ENCODE measurements at places on chromosomes 2 and 18.

DNA sequence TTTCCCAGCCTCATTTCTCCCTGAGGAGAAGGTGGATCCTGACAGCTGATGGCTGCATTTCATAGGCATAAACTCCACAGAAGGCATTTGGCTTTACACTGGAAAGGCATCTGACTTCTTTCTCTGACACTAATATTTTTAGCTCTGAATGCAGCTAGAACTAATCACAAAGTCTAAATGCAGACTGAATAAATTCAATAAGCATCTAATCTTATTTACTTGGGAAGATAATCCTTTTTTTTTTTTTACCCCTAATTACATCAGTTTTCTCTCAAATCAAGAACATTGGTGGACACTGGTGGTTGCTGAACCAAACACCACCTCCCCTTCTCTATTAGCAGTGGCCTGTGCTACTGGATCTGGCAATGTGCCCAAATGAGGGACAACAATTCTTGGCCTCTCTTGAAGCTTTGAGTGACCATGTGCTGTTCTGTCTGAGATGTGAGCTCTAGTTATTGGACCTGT, 50.9 kb upstream of the CD226 start:
- DNase-seq, result no peak

- DNase-seq, result no peak
Observed at GRCh38 chr2:102226612-102227391, 40.0 kb downstream of the IL1RL2 start.

DNA sequence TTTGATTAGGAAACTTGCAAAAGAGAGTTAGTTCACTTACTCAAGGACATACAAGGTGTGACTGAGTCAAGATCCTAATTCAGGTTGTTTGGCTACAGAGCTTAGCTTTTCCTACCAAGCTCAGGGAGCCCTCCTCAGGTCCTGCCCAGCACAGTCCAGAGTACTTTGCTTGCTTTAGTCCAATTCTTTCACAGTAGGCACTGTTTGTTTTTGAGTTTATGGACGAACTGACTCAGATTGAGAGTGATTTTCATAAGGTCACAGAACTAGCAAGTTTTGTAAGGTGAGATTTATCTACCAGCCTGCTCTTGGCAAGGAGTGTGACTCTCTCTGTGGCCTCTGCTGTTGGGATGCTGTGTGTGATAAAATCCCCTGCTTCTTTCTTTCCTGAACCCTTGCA, 310.5 kb downstream of the PTPRM start:
- DNase-seq, result no peak

GRCh38 chr2:11925295-11926066, 179.0 kb downstream of the LPIN1 start:
- no peak for DNase-seq

DNA sequence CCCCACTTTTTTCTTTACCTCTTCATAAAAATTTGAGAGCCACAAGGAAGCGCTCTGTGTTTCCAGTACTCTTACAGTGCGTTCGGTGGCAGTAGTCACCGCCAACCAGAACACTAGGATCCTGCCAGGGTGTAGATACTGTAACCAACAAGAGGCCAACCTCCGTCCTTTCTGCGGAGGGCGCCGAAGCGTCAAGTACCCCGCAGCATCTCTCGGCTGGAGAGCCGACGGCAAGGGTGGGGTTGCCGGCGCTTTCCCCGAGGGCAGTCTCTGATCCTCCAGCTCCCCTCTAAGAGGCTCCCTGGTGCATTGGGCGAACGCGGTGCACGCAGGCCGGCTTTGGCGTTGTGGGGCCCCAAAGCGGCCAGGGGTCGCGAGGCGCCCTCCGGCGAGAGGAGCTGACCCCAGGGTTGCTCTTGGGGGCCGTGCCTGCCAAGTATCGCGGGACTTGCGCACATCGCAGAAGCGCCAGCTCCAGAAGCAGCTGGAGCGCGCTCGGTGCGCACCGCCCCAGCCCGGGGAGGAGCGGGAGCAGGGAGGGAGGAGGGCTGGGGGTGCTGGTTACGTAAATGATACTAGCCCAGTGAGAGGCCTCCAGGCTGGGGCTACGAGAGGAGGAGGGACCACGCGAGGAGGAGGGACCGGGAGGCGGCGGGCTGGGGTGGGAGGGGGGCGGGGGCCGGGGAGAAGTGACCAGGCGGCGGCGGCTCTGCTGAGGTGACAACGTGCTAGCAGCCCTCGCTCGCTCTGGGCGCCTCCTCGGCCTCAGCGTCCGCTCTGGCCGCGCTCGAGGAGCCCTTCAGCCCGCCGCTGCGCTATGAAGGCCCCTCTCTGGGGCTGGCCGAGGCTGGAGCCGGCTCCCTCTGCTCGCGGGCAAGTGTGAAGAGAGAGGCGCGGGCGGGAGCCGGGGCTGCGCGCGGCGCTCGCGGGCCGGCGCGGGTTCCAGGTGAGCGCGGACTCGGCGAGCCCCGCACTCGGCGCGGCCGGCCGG, at the start of gene GALNT13:
TSS of gene GALNT13 (plus strand) at position 692 of the 991 bp plus-strand sequence.
- no peak for DNase-seq

Measured in naive thymus-derived CD8-positive, alpha-beta T cell (primary cell).